Fibroblast of villous mesenchyme (primary cell): ENCODE measurements at places on chromosomes 7 and 10. TPM values are rescaled to one million over a fixed set of nuclear protein-coding genes. Genes with fewer than 3 reads are reported as not detected.

GRCh38 chr10:50622706-50623662 is 772 bp downstream of the SGMS1 start:
- DNase-seq, result peak; percentile 48

DNA sequence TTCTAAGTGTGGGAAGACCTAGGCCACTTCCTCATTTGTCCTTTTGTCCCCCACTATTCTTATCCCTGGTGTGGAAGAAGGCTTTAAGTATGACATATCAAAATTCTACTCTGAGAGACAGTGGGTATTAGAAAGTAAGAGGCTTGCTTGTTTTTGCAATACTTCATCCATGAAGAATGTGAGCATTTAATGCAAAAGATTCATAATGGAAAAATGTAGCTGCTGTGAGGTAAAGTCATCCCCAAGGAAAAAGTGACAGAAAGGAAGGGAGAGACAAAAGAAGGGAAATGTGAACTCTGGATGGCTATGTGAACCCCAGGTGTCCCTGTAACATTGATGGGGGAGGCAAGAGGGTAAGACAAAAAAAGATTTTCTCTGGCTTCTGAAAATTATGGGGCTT is 607.5 kb downstream of the SORCS1 start:
- no peak for DNase-seq

DNA sequence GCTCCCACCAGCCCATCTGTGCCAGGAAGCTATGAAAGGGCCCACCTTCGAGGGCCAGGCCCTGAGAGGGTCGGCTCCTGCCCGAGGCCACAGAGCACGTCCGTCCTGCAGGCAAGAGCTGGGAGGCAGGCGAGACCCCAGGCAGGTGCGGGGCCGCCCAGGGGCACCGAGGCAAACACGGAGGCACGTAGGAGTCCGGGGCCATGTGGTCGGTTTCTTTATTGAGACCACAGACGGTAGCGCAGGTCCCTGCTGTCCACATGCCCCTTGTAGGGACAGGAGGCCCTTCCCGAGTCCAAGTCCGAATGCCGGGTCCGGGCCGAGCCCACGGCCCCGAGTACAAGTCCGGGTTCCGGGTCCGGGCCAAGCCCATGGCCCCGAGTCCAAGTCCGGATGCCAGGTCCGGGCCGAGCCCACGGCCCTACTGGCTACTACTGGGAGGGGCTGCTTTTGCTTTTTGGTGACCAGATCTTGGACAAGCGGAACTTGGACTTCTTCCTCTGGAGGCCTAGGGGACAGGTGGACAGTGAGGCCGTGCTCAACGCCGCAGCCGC is 25.0 kb downstream of the MICALL2 start:
- DNase-seq, result no peak

Gene NKX1-2
- not detected in 2 replicates for total RNA-seq

- peak; percentile 50 for DNase-seq
Observed at GRCh38 chr7:46139079-46139478, 218.0 kb upstream of the IGFBP3 start.

- peak; percentile 51 for DNase-seq
Observed at GRCh38 chr10:90197766-90198165, 496.4 kb downstream of the KIF20B start.

Gene CAMK1D
- 1.3 and 1.9 TPM in 2 replicates for total RNA-seq

Gene CPED1
- 95.9 and 106 TPM in 2 replicates for total RNA-seq

Gene MEIG1
- 0.32 TPM in 1 of 2 replicates, not detected in the other for total RNA-seq

Gene NEURL1
- under 0.01 TPM in 2 replicates for total RNA-seq

GRCh38 chr10:121362026-121362425 is 236.2 kb downstream of the FGFR2 start:
- no peak for DNase-seq

- DNase-seq, result peak; percentile 76
Observed at GRCh38 chr7:47669901-47670384, 88.0 kb upstream of the TNS3 start.

- DNase-seq, result no peak
Observed at GRCh38 chr7:91787931-91788330, 92.6 kb downstream of the MTERF1 start.

- no peak for DNase-seq
Observed at GRCh38 chr7:128170461-128170860, 70.6 kb upstream of the LEP start.

Gene LRRC17
- total RNA-seq, result 39.9 and 70.0 TPM in 2 replicates

- no peak for DNase-seq
Observed at GRCh38 chr7:131608116-131608500, 51.7 kb upstream of the PODXL start.

DNA sequence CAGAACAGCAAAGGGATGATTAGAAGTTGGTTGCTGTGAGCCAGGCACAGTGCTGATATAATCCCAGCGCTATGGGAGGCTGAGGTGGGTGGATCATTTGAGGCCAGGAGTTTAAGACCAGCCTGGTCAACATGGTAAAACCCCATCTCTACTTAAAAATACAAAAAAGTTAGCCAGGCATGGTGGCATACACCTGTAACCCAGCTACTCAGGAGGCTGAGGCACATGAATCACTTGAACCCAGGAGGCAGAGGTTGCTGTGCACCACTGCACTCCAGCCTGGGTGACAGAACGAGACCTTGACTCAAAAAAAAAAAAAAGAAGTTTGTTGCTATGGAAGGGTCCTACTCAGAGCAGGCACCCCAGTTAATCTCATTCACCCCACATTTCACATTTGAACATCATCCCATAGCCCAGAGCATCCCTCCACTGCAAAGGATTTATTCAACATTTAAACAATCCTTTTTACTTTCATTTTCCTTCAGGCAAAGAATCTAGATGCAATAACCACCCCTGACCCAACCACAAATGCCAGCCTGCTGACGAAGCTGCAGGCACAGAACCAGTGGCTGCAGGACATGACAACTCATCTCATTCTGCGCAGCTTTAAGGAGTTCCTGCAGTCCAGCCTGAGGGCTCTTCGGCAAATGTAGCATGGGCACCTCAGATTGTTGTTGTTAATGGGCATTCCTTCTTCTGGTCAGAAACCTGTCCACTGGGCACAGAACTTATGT is 4.1 kb downstream of the IL6 start:
- DNase-seq, result peak; percentile 64

- no peak for DNase-seq
Observed at GRCh38 chr10:87626422-87626892, 33.2 kb upstream of the PAPSS2 start.

Gene SPDYE2B
- not detected in 2 replicates for total RNA-seq

DNA sequence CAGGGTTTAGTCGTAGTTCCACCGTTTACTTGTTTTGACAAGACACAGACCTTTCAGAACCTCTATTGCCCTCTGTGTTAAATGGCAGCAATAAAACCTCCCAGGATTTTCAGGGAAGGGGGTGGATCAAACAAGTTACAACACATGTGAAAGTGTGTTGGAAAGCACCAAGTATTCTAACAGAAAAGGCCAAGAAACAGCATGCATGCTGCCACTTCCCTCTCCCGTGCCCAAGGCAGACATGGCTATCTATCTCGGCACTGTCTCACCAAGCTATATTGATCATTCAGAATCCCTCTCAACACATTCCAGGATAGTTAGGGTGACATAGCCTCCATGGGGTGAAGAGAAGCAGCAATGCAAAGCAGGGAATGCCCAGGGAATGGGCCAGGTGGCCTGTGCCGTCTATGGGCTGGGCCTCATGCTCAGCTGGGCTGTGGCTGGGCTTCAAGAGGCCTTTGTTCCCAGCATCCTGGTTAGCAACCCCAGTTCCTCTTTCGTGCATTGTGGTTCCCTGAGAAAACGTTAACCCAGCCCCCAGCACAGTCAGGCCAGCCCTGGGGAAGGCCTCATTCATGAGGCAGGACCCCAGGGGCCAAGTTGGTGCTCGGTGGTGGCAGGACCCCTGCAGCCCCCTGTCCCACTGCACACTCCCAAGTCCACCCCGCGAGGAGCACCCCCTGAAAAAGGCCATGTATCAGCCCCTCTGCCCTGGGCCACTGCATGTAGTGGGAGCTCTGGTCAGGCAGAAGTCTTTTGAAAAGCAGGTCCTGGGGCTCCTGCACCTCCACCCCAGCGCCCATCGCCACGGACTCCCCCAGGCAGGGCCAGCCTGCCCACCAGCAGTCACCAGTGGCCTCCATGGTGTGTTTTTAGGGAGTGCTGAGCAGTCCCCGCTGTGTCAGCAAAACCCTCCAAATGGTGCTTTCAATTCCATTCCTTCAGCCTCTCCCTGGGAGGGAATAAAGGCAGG is 25.5 kb downstream of the VSIR start:
- peak; percentile 60 for DNase-seq

Gene CUZD1
- total RNA-seq, result 0.32 and 0.43 TPM in 2 replicates

Gene CALD1
- 1,676 and 3,507 TPM in 2 replicates for total RNA-seq

- DNase-seq, result peak; percentile 22
Observed at GRCh38 chr7:151243408-151244195, 4.9 kb downstream of the SMARCD3 start.

GRCh38 chr7:93717217-93717900 is 142.8 kb upstream of the CALCR start:
- DNase-seq, result peak; percentile 54

DNA sequence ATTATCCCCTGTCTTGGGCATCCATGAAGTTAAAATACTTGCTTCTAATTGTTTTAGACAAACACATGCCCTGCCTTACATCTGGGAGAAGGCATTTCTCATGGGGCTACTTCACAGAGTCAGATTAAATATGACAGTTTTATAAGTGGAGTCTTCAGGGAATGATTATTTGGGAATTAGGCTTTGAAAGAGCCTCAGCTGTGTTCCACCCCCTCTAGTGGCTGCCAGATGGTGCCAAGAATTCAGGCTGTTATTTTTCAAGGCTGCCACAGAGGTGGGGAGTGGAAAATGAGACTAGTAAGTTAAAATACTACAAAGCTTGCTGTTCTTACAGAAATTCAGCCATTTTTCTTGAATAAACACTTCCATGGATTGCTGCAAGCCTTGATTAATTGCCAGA is 45.8 kb upstream of the DNAH11 start:
- DNase-seq, result peak; percentile 33

GRCh38 chr10:103193820-103194529 is 903 bp upstream of the NT5C2 start:
- no peak for DNase-seq

Gene CLDN15
- total RNA-seq, result 3.2 and 4.7 TPM in 2 replicates

GRCh38 chr7:19317461-19317860 is 172.2 kb upstream of the FERD3L start:
- no peak for DNase-seq

Gene SDHAF3
- 10.4 and 11.3 TPM in 2 replicates for total RNA-seq

- no peak for DNase-seq
Observed at GRCh38 chr7:42856605-42856987, 55.3 kb downstream of the C7orf25 start.

Gene ARID5B
- total RNA-seq, result 126 and 162 TPM in 2 replicates

Gene FRA10AC1
- 6.0 and 11.3 TPM in 2 replicates for total RNA-seq

Gene MUC12
- total RNA-seq, result under 0.01 TPM in 1 of 2 replicates, not detected in the other

DNA sequence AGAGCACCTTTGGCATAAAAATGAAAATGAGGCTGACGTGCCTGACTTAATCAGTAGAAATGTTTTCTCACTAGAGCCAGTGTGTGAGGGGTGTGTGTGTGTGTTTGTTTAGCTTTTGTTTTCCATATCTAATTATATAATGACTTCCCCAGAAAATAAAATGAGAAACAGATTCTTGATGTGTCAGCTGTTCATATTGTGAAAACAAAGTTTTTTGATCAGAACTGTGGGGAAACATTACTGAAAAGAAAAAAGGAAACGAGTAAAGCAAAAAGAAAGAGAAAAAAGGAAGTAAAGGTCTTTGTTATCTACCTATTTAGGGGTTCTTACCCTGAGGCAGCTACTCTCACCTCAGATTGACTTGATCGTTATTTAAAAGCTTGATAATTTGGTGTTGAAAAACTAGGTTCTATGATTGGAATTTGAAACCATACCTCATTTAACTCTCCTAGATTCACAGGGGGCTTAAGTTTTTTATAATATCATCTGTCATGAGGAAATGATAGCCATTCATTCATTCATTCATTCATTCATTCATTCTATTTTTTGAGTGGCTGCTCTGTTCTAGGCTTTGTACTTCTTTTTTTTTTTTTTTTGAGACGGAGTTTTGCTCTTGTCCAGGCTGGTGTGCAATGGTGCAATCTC is 58.0 kb downstream of the CREM start:
- DNase-seq, result no peak

Gene ASL
- total RNA-seq, result 33.5 and 34.5 TPM in 2 replicates

Gene AIFM2
- total RNA-seq, result 5.5 and 7.8 TPM in 2 replicates

- no peak for DNase-seq
Observed at GRCh38 chr7:81264116-81264515, 345.3 kb upstream of the SEMA3C start.

- no peak for DNase-seq
Observed at GRCh38 chr7:3928727-3929515, 627.9 kb downstream of the SDK1 start.

GRCh38 chr7:116434820-116435341 is 64.7 kb upstream of the CAV2 start:
- peak; percentile 72 for DNase-seq

Gene PIK3AP1
- under 0.01 TPM in 1 of 2 replicates, not detected in the other for total RNA-seq

- DNase-seq, result no peak
Observed at GRCh38 chr10:70260259-70260658, 23.5 kb downstream of the NPFFR1 start.

DNA sequence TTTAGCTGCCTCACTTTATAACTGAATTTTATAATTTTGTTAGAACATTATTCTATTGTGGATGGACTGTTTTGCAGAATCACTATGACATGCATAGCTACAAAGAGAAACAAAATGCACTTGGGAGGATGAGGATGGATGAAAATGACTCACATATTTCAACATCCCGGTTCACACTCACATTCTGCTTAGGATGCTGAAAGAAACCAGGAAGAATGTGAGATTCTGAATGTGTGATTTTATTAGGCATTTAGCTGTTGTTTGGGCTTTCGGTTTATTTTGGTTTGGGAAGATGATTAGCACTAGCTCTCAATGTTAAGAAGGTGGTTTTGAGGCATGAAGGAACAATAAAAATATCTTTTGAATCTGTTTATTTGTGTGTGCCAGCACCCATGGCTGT is 235.5 kb downstream of the SEMA3E start:
- peak; percentile 3 for DNase-seq

- no peak for DNase-seq
Observed at GRCh38 chr7:144818511-144818910, 17.3 kb downstream of the TPK1 start.

DNA sequence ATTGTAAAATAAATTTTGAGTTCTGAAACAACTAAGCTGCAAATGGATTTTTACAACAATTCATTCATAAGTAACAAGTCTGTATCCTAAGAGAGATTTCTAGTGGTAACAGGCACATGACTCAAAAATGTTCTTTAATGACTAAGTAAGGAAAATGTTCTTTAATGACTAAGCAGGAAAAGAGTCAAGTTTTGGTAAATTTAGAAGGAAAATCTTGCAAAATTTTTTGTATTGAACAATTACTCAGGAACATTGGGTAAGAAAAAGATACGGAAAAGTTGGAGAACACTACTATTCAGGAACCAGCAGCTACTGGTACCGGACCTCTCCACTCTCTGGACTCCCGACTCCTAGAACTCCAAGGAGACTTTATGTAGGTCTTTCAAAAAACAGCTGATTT is 33.5 kb downstream of the HYCC1 start:
- peak; percentile 67 for DNase-seq

Gene SPAM1
- not detected in 2 replicates for total RNA-seq

Gene GOLGA7B
- total RNA-seq, result under 0.01 TPM in 1 of 2 replicates, not detected in the other

Gene OR2A42
- under 0.01 TPM in 2 replicates for total RNA-seq
